ENCODE measurements at places on chromosomes 12 and 14.

- no peak for DNase-seq
These were observed 9.5 kb upstream of the CSAD start for GRCh38 chr12:53190108-53190729.

- DNase-seq = no peak
These were observed 97.3 kb downstream of the RIN3 start for GRCh38 chr14:92610849-92611271.

DNA sequence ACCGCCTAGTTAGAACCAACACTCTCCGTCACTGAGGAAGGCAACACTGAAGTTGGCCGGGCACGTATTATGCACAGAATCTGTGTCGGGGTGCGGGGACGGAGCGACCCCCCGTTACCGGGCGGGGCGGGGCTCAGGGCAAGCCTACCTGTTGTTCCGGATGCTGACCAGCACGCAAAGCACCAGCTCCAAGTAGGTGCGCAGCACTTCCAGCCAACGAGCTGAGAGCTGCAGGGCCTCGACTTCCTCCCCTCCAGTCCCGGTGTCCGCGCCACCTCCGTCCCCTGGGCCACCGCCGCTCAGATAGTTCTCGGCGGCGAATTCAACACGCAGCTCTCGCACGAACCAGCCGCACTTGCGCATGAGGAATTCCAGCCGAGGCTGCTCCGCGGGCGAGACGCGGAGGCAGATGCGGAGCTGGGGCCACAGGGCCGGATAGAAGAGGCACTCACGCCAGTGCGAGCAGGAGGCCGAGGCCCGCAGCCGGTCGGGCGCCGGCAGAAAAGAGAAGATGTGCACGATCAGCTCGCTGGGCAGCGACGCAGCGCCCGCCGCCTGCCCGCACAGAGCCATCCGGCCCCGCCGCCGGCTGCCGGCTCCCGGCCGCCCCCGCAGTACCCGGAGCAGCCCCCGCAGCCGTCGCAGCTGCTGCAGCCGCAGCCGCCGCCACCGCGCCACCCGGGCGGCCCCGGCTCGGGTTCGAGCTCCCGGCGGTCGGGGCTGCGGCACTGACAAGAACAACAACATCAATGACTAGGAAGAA, 636 bp downstream of the FBXO33 start:
- no peak for DNase-seq

GRCh38 chr12:19194963-19195362, 65.4 kb downstream of the PLEKHA5 start:
- DNase-seq = no peak

DNA sequence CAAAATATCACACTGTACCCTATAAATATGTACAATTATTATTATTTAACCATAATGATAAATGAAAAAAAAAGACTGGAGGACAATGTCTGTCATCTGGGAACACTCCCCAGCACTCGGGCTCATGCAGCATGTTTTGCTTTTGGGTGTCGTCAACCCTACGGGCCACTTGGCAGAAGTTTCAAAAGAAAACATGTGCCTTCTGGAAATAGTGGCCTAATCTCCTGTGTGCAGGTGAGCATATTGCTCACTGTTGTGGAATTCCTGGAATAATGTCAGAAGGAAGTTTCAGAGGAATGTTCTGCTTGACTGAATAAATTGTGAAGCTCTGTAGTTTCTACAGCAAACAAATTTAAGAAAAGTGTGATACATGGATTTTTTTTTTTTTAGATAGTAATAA, 298.3 kb downstream of the SSPN start:
- DNase-seq = no peak

GRCh38 chr12:90151491-90152015, 442.9 kb upstream of the ATP2B1 start:
- DNase-seq = no peak

DNA sequence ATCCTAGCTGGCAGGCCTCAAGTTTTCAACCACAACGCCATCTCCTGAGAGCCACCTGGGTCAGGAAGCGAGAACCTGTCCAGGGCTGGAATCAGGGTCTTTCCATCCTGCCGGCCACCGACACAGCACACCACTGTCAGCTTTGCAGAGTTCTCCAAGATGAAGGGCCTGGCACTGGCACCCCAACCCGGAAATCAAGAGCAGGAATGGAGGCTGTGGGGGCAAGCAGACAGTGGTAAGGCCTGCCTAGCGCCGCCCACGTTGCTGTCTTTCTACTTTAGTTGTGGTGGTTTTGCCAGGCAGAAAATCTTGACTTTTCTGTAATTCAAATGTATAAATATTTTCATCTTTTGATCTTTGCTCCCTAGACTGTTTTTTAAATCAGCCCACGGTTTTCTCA, 90.7 kb downstream of the ITPK1 start:
- DNase-seq = no peak

GRCh38 chr14:59465316-59466135, at the start of gene GPR135:
Gene GPR135, minus strand, starts transcription at chr14:59465380. Its CDS starts 154 bp downstream, at chr14:59465226.
- DNase-seq = no peak

- no peak for DNase-seq
These were observed 39.5 kb downstream of the PRMT8 start for GRCh38 chr12:3530548-3530947.

GRCh38 chr14:94355191-94355794, 32.2 kb upstream of the SERPINA6 start:
- DNase-seq = no peak

- DNase-seq = no peak
These were observed 107.5 kb downstream of the PHLDA1 start for GRCh38 chr12:75923964-75924666.

DNA sequence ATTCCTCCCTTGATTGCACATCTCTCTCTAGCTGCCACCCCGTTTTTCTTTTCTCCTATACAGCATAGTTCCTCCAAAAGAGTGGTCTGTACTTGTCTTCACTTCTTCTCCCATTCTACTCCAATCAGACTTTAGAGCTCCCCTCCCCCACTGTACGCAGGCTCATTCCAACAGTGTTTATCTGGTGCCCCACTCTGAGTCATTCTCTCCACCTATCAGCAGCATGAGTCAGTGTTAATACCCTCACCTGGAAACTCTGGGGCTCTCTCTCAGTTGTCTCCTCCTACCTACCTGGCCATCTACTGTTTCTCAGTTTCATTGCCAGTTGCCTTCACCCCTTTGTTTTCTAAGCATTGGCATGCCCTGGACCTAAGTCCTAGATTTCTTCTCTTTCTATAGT, 175.1 kb upstream of the ARHGAP5 start:
- no peak for DNase-seq

DNA sequence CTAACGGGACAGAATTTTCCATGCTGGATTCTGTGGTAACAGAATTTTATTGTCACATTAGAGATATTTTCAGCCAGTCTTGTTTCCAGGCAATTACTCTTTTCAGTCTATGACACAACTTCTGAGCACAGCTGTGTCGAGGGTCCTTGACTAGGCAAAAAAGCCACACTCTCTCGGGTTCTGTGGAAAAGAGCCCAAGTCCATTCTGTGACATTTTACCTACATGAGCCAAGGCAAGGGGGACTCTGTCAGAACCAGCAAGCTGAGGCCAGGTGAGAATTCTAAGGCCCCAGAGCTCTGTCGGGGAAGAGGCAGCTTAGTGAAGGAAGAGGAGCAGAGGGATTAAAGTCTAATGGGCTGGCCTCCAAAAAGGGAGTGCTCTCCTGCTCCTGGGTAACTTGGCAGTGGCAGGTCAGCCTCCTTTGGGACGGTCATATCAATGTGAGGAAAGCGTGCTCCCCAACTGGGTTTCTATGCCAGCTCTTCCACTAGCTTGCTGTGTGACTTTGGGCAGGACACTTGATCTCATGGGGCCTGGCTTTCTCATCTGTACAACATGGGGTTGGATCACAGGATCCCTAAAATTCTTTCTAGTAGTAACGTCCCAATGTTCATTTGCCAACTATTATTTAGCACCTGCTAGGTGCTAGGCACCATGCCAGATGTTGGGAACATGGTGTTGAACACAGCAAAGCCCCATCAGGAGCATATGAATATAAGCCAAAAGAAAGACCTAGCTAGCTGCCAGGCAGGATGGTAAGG, 16.0 kb upstream of the RIC8B start:
- no peak for DNase-seq

- DNase-seq = no peak
These were observed 11.2 kb downstream of the SERPINA3 start for GRCh38 chr14:94623422-94623809.

- no peak for DNase-seq
These were observed 42.1 kb downstream of the GPR68 start for GRCh38 chr14:91202234-91202974.

GRCh38 chr12:80157645-80158044, 58.3 kb downstream of the OTOGL start:
- no peak for DNase-seq

DNA sequence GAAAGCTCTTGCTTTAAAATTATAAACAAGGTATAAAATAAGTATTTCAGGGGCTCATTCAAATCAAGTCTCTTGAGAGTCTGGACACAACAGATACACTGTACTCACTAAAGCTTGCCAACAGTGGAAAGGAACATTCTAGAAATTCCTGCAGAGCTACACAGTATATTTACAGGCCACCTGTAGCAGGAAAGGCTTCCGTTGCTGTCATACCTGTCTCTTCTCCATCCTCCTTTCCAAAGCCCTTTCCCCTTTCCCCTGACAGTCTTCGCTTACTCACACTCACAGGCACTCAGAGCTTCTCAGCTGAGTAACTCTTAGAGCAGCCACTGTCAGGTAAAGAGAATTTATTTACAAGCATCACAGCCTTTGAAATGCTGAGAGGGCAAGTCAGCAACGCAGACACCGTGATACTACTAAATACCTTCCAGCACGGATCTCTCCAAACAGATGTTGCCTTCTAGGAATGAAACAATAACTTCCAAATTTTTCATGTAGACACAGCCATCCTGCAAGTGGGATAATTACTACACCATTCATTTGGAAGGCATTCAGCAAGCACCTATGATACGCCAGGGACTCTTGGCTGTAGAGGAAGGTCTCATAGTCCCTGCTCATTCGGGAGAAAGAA, 167.9 kb downstream of the FOXN3 start:
- DNase-seq = no peak

GRCh38 chr12:45186762-45187161, 29.1 kb upstream of the ANO6 start:
- no peak for DNase-seq

DNA sequence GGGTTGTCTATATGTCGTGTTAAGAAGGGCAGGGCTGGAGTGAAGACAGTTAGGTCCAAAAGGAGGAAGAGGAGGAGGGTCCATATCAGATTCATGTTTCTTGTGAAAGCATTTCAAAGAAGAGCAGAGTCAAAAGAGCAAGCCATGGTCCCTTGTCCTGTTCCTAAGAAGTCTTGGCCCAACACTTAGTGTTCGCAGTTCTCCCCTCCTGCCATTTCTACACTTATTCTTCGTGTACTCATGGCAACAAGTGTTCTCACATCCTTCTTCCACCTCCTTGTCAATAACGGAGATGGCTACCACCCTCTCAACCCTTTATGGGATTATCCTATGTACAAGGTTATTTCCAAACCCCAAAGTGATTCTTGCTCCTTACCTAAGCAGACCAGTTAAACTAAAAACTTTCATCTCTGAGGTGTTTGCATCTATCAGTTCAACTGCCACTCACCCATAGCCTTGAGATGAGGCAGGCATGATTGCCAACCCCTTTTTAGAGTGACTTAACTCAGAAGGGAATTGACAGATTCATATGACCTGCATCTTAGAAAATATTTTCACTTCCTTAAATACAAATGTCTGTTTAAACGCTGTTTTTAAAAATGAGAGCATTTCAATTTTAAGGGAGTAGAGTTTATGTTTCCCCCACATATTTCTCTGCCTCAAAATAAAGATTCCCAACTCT, 19.8 kb upstream of the RNASE2 start:
- DNase-seq = no peak

DNA sequence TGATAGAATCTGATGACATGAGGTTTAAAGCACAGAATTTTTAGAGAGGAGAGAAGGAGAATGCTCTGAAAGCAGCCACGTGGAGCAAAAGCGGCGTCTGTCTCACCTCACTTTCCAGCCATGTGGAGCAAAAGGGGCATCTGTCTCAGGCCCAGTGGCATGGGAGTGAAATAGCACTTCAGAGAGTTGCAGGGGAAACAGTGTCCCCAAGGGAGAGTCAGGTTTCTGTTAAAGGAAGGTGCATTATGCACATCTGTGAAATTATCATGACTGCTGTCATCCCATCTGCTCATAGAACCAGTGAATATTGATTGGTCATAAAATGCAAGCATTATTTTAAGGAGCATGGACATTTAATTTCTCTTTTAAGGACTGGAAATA, 124.0 kb downstream of the BICD1 start:
- no peak for DNase-seq

- no peak for DNase-seq
These were observed 202.8 kb downstream of the NUAK1 start for GRCh38 chr12:105935981-105936380.

GRCh38 chr12:24595652-24596235, 353.2 kb downstream of the BCAT1 start:
- no peak for DNase-seq

- no peak for DNase-seq
These were observed 43.2 kb upstream of the BCL11B start for GRCh38 chr14:99315197-99315596.

GRCh38 chr12:130029151-130029550, 125.3 kb upstream of the TMEM132D start:
- no peak for DNase-seq

- no peak for DNase-seq
These were observed 68.9 kb downstream of the DNAI7 start for GRCh38 chr12:25126101-25126500.

- DNase-seq = no peak
These were observed 1662.2 kb upstream of the FLRT2 start for GRCh38 chr14:83867566-83868225.

DNA sequence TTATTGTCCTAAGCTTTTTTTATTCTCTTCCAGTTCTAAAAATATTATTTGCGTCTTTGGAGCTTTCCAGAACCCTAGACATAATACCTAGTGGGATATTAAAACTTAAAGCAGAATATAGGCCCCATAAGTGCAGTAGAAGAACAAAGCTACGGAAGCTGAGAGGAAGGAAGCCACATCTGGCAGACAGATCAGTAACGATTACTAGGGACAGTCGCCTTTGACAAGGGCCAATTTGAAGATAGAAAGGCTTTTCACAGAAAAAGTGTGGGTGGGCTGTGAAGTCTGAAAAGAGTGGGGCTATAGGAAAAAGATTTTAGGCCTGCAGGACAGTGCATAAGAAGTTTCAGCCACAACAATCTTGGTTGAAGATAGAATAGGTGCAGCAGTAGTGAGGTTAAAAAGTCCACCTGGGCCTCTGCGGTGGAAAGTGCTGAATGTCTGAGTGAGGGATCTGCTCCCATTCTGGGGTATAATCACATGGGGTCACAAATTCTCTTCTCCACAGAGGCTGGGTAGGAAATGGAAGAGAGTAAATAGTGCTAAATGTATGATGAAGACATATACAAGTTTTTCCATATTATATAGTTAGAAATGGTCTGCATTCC, 114.5 kb downstream of the CMAS start:
- no peak for DNase-seq

- peak; percentile 31 for DNase-seq
These were observed 17.8 kb downstream of the TAS2R50 start for GRCh38 chr12:10968765-10969456.

- no peak for DNase-seq
These were observed 31.3 kb downstream of the CYP46A1 start for GRCh38 chr14:99715266-99716000.

- DNase-seq = no peak
These were observed 34.7 kb downstream of the SSH1 start for GRCh38 chr12:108822497-108823205.

Data from fibroblast of skin of left biceps (primary cell).